ENCODE measurements at places on chromosomes 4 and X.
A peak's percentile ranks its signal among the peaks of the same experiment; 100 is the strongest.

- DNase-seq = no peak
Observed at GRCh38 chrX:10159145-10159468, 2.3 kb downstream of the CLCN4 start.

DNA sequence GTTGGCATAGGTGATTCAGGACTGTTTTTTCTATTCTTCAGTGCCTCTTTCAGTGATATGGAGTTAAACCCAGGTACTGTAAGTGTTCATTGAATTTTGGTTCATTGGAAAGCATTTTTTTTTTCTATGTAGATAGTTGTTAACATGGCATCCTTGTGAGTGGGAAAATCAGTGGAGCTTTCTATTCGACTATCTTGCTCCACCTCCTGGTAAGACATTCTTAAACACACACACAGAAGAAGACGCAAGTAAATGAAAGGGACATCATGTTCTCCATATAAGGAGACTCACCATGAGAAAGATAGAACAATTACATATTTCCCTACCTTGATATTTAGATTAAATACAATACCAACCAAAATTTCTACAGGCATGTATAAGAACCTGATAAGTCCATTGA is 598.5 kb upstream of the SPANXN1 start:
- DNase-seq = no peak

GRCh38 chr4:81003597-81004111 is 26.9 kb upstream of the BMP3 start:
- no peak for DNase-seq

GRCh38 chr4:47312170-47312569 is 151.3 kb downstream of the COMMD8 start:
- DNase-seq = no peak

GRCh38 chr4:64767547-64767946 is 358.3 kb upstream of the TECRL start:
- DNase-seq = no peak

- no peak for DNase-seq
Observed at GRCh38 chrX:110026099-110026844, 23.4 kb downstream of the TMEM164 start.

DNA sequence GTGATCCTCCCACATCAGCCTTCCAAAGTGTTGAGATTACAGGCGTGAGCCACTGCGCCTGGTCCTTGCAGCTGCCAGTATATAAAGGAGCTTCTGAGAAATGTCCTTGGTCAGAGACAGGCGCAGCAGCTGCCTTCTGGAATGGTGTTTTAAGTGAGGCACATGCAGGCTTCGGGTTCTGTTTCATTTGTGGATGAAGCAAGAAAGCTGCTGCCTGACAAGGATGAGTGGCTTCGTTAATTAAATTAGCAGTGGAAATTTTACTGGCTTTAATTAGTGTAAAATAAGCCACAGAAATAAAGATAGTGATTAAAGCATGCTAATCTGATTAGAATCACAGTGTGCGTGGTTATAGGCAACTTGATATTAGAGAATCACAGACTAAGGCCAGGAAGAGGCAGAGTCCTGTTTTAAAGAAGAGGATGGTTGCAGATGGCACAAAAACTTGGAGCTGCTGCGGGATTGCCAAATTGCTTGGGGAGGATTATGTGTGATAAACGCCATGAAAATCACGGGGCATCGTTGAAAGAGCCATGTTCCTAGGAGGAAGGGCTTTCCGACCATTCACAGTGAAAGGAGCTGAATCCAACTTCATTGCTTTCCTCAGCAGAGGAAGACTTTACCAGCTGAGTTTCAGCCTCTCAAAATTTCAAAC is 348.4 kb upstream of the FAT1 start:
- no peak for DNase-seq

DNA sequence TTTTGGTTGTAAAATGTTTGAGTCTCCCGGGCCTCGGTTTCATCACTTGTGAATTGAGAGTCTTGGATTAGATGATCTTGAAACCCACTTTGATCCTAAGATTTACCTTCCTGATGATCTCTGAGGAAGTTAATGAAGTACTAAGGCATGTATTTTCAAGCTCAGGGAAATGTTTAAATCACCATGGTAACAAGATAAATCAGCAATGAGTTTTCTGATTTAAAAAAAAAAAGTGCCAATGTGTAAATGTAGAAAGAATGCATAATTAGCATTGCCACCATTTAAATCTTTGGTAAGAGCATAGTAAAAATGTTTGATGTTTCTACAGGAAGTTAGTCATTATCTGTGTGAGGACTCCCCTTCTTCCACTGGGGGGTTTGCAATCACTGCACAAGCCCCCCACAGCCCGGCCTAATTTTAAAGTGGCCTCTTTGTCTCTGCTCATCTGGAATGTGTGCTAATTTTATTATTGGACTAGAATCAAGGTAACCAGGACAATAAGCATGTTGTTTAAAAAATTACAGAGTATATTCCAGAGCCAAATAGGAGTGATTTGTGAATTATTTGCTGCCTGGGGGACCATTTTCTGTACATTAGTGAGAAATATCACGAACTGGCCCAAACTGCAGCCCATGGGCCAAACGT is 93.6 kb downstream of the SLC34A2 start:
- DNase-seq = no peak

DNA sequence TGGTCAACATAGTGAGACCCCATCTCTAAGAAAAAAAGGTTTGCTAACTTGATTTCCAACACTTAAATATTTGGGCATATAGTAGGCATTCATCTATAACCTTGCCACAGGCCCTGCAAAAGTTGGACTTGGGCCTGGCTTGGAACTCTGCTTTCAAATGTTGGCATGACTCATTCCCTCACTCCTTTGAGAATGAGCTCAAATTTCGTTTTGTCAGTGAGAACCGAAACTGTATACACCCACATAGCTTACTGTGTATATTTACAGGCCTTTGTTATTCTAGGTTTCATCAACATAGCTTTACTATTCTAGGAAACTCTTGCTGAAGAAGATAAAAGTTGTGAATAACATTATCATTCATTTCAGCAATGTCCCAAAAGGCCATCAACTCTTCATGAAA is 88.7 kb upstream of the ELOVL6 start:
- DNase-seq = no peak

GRCh38 chr4:11471618-11472017 is 42.9 kb upstream of the HS3ST1 start:
- DNase-seq = peak; percentile 72

GRCh38 chr4:98522636-98523395 is 135.6 kb downstream of the TSPAN5 start:
- DNase-seq = no peak
